ENCODE measurements at places on chromosomes 3 and 15. TPM values are rescaled to one million over a fixed set of nuclear protein-coding genes. Genes with fewer than 3 reads are reported as not detected.
A peak's percentile ranks its signal among the peaks of the same experiment; 100 is the strongest.

GRCh38 chr3:53612508-53612907, 118.1 kb downstream of the CACNA1D start:
- DNase-seq: no peak

Gene LSG1
- total RNA-seq: 39.6 TPM

DNA sequence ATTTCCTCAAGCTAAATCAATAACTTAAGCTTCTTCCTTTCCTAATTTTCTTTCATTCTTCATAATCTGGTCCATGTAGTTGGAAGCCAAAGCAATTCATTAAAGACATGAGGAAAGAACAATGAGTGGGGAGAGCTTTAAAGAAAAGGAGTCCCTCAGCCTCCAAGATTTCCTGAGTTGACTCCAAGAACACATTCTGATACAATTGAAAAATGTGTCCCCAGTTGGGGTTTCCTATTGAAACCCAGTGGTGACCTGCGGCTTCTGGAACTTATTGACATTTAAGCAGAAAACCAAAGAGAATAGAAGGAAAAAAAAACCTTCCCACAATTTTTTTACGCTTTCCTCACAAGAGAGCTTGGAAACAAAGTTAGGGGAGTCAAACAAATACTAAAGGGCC, 37.0 kb downstream of the ATP8B4 start:
- DNase-seq: no peak

DNA sequence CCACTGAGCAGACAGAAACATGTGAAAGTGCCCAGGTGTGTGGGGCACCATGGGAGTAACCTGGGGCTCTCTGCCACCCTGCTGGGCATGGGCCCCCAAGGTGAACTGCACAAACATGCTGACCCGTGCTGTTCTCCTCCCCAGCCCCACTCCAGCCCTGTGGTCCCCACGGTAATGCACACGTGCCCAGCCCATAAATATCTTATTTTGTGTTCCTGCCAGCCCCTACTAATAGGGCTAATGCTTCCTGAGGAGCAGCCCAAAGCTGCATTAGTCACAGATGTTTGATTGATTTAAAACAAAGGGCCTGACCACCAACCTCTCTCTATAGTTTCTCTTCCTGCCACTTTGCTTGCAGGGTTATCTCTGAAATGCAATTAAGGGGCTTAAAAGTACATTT, 95.4 kb downstream of the ABHD5 start:
- no peak for DNase-seq

GRCh38 chr3:144003051-144003450, 31.4 kb downstream of the DIPK2A start:
- peak; percentile 22 for DNase-seq

DNA sequence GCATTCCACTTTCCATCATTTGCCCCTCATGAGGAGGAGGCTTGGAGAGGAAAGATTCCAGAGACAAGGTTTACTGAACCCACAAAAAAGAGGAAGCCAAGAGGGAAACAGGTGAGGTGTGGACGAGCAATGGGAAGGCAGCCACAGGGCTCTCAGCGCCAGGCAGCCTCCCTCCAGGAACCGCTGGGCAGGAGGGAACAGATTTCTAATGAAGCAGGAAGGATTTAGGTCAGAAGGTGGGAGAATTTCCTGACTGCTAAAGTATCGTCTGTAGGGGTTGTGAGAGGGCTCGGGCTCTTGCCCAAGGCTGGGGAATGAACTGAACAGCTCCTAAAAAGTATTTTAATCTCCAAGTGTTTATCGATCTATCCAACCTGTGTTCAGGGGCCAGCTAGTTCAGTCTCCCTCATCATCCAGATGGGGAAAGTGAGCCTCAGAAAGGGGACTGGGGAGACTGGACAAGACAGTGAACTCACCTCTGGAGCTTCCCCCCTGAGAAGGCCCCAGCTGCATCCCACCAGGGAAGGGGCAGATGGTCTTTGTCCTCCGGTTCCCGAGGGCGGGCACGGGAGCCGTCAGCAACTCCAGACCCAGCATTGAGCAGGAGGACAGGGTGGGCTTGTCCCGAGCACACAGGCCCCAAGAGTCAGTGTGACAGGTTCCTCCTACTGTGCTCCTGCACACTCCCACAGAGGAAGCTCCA, 10.5 kb downstream of the LOXL1 start:
- DNase-seq: no peak

GRCh38 chr3:100289339-100289738, 28.5 kb downstream of the TBC1D23 start:
- no peak for DNase-seq

- no peak for DNase-seq
Measured at GRCh38 chr3:195176776-195177175, 94.2 kb downstream of the XXYLT1 start.

Gene PP2D1
- not detected for total RNA-seq

Gene C3orf85
- not detected for total RNA-seq

DNA sequence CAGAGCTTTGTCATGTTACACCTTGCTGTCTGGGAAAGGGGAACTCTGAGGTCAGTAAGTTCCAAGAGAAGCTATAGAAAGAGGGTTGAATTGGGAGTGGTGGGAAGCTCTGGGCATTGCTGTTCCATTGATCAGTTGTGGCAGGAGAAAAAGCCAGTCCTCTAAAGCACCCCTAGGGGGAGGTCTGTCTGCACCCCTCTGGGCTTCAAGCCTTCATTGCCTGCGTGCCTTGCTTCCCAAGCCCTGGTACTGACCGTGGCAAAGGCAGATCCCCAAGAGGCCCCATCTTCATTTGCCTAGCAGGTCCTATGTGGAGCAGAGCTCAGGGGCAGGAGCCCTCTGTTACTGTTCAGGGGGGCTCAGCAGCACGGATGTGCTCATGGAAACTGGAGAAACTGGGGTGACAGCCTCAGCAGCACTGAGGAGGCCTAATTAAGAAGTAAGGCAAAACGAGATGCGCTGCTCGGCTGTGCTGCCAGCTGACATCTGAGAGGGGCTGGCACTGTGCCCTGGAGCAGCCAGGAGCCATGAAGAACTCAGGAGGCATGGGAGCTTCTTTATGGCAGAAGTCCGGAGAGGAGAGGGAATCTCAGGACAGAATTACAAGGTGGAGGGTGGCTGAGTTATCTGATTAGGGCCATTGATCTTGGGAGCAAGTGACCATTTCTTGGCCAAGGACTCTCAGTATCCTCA, 270.9 kb downstream of the RPLP1 start:
- no peak for DNase-seq

GRCh38 chr3:72820415-72820814, 27.8 kb downstream of the SHQ1 start:
- DNase-seq: peak; percentile 16

DNA sequence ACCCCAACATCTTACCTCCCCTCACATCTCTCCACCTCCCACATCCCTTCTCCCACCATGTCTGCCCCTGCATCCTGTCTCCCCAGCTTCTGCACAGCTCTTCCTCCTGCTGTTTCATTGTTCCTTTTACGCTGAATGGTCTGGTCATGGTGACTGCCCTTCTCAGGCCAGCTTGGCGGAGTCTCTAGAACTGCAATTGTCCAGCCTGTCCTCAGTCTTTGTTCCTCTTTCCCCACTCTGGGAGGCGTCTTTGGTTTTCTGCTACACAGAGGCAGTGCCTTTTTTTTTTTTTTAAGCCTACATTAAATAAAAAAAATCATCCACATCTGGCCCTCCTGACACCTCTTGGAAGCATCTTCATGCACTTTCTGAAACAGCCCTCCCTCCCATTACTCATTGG, 49.1 kb upstream of the SEC22A start:
- no peak for DNase-seq

Gene FBXW12
- not detected for total RNA-seq

DNA sequence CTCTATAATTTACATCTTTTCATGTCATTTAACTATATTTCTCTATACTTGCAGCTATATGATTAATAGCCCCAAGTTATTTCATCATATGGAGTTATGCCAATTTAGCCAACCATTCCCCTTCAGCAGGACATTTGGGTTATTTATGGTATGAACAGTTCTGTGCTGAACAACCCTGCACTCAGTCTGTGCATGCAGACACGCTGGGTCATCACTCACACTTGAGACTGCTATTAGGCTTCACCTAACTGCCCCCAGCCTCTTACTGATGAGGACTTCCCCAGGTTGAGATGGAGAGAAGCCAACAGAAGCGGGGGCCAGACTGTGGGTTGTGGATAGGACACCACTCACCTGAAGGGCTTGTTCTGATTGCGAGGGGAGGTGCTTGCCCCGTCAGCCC, 7.3 kb downstream of the TADA3 start:
- DNase-seq: no peak

GRCh38 chr15:48087844-48088243, 32.9 kb upstream of the SLC24A5 start:
- no peak for DNase-seq

- DNase-seq: no peak
Measured at GRCh38 chr3:62139957-62140356, 233.4 kb downstream of the FEZF2 start.

Gene B2M
- 2,056 TPM for total RNA-seq

All from Caki2 (cell line).